A549 treated with Mapracorat at 1 μM for 4 hours (cell line): ENCODE measurements at places on chromosomes 7 and 10. TPM values are rescaled to one million over a fixed set of nuclear protein-coding genes. Genes with fewer than 3 reads are reported as not detected.

The SH2B2 gene
- total RNA-seq, result 1.8 to 3.9 TPM (median 3.5 TPM) in 5 replicates

The TEX47 gene
- total RNA-seq, result not detected in 5 replicates

The AKR1D1 gene
- not detected in 5 replicates for total RNA-seq

The FAM237B gene
- 0.04 to 0.06 TPM in 2 of 5 replicates, not detected in the others for total RNA-seq

The IL15RA gene
- total RNA-seq, result 2.4 to 3.7 TPM (median 2.7 TPM) in 5 replicates

The PLAC9 gene
- 0.24 TPM in 1 of 5 replicates, not detected in the others for total RNA-seq

The SFMBT2 gene
- 7.0 to 9.0 TPM (median 8.1 TPM) in 5 replicates for total RNA-seq

The AKR1E2 gene
- 4.9 to 8.0 TPM (median 5.6 TPM) in 5 replicates for total RNA-seq
